CD4-positive, alpha-beta T cell treated with Interleukin-4 for 1 hour (primary cell): ENCODE measurements at places on chromosomes 7 and 10.

- DNase-seq, result no peak
Observed at GRCh38 chr7:23345601-23346000, 46.5 kb downstream of the MALSU1 start.

- DNase-seq, result no peak
Observed at GRCh38 chr7:19537942-19538401, 170.9 kb downstream of the POLR1F start.

DNA sequence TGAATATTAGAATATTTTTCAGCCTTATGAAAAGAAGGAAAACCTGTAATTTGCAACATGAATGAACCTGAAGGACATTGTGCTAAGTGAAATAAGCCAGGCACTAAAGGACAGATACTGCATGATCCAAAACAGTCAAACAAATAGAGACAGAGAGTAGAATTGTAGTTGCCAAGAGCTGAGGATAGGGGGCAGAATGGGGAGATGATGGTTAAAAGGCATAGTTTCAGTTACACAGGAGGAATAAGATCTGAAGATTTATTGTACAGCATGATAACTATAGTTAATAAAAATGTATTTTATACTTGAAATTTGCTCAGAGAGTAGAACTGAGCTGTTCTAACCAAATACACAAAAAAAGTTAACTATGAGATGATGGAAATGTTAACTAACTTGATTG, 149.0 kb upstream of the TMEM106B start:
- peak; percentile 7 for DNase-seq

DNA sequence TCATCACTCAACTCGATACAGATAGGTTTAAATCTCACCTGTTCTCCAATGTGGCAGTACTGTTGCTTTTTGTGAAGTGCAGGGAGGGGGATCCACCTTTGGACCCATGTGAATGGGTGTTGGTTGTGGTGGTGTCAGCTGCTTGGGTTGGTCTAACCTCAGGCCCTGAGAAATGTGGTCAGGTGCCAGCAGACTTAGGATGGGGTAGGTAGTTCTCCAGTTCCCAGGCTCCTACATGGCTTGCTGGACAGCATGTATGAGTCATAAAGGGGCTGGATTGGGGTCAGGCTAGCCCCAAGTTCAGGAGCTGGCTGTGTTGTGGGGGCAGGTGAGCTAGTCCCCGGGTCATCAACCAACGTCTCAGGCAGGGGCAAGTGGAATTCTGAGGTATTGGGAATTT, 472.6 kb upstream of the CNTNAP2 start:
- no peak for DNase-seq

DNA sequence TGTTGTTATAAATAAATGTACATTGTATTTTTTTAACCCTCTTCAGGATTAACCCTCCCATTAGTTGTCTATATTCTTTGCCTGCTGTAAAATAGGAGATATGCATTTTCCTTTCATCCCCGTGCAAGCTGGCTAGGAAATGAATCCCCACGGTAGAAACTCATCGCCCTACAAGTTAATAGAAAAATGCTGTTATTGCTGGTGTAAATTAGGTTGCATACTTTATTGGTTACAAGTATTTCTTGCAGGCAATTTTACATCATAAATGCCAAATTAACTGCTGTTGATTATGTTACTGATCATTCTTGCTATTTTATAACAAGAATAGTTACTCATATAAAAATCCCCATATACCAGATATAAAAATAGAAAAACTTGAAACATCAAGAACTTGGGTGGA, 454.2 kb upstream of the KLF6 start:
- no peak for DNase-seq

GRCh38 chr10:95561864-95562177, 650 bp upstream of the SORBS1 start:
- DNase-seq, result no peak

DNA sequence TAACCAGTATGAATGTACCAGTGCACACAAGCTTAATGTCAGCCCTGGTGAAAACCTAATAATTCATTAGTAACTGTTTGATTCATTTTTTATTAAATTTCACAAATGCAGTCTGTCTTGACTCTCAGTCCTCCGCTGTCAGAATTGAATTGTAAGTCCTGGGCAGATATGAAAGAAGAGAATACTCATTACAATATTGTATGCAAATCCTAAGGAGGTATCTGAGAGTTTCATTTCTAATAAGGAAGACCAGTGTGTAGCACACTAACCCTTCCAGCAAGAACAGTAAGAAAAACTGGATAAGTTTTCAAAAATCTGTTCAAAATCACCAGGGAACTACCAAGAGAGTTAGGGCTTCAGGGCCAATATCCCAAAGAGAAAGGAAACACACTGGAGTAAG, 652.1 kb downstream of the SUGCT start:
- no peak for DNase-seq

DNA sequence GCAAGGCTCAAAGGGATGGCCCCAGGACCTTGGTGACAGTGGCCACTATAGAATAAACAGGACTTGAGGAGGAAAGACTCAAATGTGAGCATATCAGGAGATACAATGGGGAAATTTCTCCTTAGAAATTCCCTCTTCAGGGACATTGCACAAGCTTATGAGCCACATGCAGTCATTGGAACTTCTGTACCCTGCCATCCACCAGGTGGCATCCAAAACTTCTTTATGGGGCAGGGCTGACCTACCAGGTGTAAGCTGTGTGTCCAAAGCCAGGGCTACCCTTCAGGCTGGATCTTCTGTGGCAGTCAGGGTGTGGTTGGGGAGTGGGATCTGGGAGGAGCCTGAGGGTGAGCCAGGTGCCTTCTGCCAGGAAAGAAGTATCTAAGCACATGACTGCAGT, 36.6 kb upstream of the LRRC18 start:
- no peak for DNase-seq

DNA sequence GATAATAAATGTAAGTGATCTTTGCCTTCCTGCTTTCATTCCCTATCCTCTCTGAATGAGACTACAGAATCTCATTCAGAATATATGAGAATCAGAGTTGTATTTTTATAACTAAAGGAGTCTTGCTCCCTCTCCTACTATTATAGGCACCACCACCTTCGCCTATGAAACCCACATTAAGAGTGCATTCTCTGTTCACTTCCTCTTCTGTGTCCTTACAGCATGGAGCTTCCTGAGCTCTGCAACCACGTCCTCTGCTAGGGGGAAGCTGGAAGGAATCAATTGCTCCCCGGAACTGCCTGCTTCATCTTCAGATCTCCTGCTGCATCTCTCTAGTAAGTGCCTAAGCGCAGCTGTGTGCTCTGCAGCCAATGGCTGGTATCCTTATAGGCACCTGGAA, 820.7 kb downstream of the GRID1 start:
- no peak for DNase-seq

GRCh38 chr7:131538813-131539179, 17.6 kb downstream of the PODXL start:
- DNase-seq, result no peak

DNA sequence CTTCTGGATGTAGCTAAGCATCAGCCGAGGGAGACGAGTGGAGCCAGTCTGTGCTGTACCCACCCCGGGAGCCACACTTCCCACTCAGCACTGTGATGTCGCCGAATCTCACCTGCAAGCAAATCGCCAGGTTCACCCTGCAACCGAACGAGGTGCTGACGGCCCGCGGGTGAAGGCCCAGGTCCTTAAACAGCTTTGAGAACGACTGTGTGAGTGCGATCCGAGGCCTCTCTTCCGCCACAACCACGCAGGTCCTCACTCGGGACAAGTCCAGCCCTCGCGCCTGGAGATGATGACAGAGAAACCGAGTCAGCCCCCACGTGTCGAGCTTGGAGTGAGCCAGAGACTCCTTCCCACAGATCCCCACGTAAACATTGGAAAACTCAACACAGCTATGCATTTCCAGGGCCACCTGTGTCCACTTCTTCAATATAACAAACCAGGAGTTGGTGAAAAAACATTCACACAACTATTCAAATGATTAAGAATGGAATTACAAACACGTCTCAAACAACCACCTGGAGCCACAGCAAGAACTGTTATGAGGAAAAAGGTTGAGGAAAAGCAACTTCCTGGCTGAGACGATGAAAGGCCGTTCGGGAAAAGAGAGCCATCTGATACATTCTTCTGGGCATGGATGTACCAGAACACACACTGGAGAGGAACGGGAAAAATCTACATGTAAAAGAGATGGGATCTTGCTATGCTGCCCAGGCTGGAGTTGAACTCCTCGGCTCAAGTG, 191.8 kb downstream of the ZMYND11 start:
- DNase-seq, result no peak

DNA sequence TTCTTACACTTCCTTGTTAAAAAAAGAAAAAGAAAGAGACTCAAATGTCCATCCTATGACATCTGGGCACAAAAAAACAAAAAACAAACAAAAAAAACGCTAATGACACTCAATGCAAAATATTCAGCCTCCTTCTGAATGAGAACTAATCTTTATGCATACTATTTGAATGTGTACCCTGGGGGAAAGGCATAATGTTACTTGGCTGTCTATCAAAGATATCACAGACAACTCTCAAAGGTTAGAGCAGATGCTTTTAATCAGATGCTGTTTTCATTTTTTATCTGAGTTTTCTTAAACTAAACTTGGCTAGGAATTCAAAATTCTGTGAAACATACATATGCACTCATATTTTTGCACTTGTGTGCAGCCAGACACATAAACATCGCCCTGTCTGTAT, 745.8 kb downstream of the CNTNAP2 start:
- no peak for DNase-seq

DNA sequence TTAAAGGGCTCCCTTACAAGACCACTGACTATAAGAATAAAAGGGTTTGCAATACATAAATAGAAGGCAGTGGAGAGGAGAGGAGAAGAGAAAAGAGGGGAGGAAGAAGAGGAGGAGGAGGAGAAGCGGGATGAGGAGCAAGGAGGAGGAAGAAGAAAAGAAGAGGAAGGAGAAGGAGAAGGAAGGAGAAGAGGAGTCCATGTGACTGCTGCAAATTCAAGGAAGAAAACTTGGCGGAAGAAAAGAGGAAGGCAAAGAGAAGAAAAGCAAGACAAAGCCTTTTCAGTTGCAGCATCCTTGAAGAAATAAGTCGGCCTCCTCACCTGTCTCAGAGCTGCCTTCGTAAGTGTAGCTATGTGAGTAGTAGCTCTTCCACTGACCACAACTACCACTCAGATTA, 22.6 kb downstream of the ASAH2 start:
- no peak for DNase-seq

GRCh38 chr10:3287572-3288445, 115.2 kb upstream of the PITRM1 start:
- no peak for DNase-seq

GRCh38 chr7:46939089-46939488, 642.8 kb downstream of the TNS3 start:
- DNase-seq, result no peak

DNA sequence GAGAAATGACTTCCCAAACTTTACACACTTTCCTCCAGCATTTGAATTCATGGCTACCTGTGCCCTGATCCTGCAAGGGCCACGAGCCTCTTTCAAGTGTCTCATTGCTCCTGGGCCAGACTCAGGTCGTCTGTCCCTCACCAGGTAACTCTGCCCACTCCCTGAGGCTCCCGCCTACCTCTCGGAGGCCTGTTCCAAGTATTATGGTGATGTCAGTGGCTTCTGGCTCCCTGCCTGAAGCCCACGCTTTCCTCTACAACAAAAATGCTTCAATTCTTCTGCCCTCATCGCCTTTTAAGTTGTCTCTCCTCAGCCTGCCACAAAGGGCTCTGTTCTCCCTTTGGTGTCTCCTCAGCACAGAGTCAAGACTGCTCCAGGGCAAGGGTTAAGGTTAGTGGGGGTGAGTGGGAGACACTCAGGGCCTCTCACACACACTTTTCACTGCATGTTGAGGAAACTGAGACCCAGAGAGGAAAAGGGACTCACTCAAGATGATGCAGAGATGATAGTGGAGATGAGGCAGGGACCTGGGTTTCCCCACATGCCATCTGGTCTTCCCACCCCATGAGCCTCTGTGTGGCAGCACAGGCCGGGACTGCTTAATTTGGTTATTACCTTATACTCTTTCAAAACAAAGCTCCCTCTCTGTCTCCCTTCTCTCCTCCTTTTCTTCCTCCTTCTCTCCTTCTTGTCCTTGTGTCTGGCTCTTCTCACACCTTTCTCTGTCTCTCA, 28.3 kb upstream of the EGR2 start:
- no peak for DNase-seq

- DNase-seq, result no peak
Observed at GRCh38 chr10:77431980-77432797, 205.4 kb downstream of the KCNMA1 start.

DNA sequence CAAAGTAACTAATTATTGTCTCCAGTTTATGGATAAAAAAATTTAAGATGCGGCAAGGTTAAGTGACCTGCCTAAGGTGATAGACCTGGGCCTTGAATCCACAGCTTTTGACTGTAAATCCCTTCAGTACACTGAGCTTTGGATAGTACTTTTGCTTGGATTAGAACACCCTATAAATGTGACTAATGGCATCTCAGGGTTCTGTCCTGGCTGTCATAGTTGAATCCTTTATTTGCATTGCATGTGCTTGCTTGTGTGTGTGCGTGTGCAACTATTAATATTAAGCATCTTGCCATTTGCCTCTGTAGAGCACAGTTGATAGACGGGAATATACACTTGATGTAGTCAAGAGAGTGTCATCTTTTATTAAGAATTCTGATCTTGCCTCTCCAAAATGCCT, 228.0 kb downstream of the AUTS2 start:
- no peak for DNase-seq

GRCh38 chr10:3455385-3456334, 283.1 kb upstream of the PITRM1 start:
- no peak for DNase-seq

DNA sequence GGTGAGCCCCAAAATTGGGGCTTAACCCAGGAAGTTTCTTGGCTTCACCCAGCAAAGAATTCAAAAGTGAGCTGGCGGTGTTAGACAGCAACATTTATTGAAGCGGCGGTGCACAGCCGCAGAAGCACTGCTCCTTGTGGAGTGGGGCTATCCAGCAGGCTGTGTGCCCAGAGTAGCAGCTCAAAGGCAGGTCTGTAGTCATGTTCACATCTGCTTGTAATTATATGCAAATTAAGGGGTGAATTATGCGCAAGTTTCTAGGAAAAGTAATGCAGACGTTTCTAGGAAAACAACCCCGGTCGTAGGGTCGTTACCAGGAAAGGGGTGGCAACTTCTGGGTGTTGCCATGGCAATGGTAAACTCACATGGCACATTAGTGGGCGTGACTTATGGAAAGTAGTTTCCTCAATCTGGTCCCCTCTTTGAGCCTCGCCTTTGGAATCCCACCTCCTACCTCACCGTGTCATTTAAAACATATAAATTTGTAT, 13.7 kb upstream of the KBTBD2 start:
- peak; percentile 93 for DNase-seq

DNA sequence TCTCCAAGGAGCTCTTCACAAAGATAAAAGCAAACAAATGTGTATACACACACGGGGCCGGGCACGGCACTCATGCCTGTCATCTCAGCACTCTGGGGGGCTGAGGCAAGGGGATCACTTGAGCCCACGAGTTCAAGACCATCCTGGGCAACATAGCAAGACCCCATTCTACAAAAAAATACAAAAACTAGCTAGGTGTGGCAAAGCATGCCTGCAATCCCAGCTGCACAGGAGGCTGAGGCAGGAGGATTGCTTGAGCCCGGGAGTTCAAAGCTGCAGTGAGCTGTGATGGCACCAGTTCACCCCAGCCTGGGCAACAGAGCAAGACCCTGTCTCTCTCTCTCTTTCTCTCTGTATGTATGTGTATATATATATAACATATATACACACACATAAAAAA, 22.3 kb downstream of the TTYH3 start:
- no peak for DNase-seq
